ENCODE measurements at places on chromosomes 6 and 20.
A peak's percentile ranks its signal among the peaks of the same experiment; 100 is the strongest.

DNA sequence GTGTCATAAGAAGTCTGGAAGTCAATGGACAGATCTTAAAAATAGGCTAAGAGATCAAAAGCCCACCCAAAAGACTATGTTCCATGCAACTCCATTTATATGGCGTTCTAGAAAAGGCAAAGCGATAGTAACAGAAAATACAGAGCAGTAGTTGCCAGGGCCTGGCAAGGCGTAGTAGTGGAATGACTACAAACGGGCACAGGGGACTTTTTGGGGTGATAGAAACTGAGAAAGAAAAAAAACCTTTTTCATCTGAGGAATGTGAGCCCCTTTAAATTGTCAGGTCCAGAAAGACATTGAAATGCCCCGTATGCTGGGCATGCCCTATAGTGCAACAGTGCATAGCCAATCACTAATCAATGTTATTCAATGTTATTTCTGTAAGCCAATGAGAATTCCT, 47.2 kb upstream of the FAM50B start:
- no peak overlapping the region for H3K27ac ChIP-seq
- H3K36me3 ChIP-seq = no peaks in the 10 kb centered on the region
- no peaks in the 10 kb centered on the region for H3K27me3 ChIP-seq
- DNase-seq = no peak
- no peaks in the 10 kb centered on the region for H3K4me1 ChIP-seq

DNA sequence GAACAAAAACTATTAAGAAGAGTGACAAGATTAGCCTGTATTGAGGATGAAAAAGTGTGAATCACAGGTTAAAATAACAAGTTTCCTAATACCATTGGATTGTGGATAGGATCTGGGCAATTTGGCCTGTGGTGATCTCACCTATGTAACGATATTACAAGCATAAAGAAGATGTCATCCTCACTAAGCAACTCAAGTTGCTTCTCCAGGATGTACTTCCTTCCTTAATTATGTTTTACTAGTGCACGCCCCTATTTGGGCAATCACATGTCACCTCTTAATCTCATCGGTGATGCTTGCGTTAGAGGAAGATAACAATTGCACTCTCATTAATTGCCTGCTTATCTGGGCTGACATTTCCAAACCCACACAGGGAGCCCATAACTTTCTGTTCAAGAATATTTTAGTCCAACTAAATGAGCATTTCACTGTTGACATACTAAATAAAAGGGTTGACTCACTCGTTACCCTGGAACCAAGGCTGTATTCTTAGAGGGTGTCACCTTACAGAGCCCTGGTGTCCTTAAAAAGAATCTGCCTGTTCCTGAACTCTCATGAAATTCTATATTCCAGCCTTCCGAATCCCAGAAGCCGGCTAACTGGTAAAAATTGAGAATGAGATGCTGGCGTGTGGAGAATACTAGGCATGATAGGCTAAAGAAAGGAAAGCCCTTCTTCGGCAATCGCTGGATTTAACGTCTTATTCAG, 88.2 kb upstream of the ATXN1 start:
- no peaks in the 10 kb centered on the region for H3K4me1 ChIP-seq
- no peak overlapping the region for H3K4me3 ChIP-seq
- no peaks in the 10 kb centered on the region for H3K36me3 ChIP-seq
- DNase-seq = no peak
- H3K27me3 ChIP-seq = no peaks in the 10 kb centered on the region
- peak overlapping the region; percentile 51 for H3K27ac ChIP-seq

GRCh38 chr6:113125626-113126025, 731.5 kb upstream of the MARCKS start:
- no peak overlapping the region for H3K4me3 ChIP-seq
- no peak overlapping the region for H3K27ac ChIP-seq
- H3K4me1 ChIP-seq = no peaks in the 10 kb centered on the region
- H3K36me3 ChIP-seq = no peaks in the 10 kb centered on the region
- H3K27me3 ChIP-seq = no peaks in the 10 kb centered on the region
- DNase-seq = no peak

DNA sequence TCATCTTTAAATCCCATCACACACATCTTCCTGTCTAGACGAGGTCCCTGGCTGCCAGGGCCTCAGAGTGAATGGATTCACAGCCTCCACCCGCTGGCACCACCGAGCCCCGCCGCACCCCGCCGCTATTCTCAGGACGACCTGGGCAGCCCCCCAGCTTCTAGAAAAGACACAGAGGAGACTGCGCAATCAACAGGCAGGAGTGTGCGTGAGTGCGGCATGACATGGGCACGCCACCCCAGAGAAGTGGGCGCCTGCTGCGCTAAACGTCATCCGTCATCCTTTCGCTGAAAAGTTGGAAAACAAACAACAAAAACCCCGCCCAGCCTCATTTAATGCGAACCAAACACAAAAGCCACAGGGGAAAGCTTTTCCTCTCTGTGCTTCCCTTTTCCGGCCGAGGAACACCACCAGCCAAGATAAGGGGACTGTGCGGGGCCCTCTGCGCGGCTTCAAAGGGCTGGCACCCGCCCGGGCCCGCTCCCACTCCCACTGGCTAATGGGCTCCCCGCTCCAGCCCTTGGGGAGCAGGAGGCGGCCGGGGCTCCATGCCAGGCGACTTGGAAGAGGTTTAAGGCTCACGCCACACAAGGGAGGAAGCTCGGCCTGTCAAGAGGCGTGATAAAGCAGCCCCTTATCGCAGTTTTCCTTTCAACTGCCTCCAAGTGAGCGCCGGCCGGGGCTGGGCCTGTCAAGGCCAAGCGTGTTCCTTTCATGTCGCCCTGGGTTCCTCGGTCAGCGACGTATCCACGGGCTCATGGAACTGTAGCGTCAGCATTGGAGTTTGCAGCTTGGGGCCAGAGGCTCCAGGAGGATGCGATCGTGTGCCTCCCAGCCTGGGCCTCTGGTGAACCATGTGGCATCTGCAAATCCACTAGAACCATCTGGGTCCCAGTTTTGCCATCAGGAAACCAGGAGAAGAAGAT, 50.1 kb downstream of the NFATC2 start:
- no peaks in the 10 kb centered on the region for H3K27me3 ChIP-seq
- peak overlapping the region; percentile 62 for H3K27ac ChIP-seq
- H3K4me1 ChIP-seq = no peaks in the 10 kb centered on the region
- H3K4me3 ChIP-seq = peak overlapping the region; percentile 56
- H3K36me3 ChIP-seq = no peaks in the 10 kb centered on the region

GRCh38 chr6:32922083-32922482, 18.7 kb downstream of the HLA-DMB start:
- H3K4me3 ChIP-seq = no peak overlapping the region
- H3K4me1 ChIP-seq = no peaks in the 10 kb centered on the region
- no peaks in the 10 kb centered on the region for H3K36me3 ChIP-seq
- no peak for DNase-seq
- H3K27ac ChIP-seq = no peak overlapping the region

DNA sequence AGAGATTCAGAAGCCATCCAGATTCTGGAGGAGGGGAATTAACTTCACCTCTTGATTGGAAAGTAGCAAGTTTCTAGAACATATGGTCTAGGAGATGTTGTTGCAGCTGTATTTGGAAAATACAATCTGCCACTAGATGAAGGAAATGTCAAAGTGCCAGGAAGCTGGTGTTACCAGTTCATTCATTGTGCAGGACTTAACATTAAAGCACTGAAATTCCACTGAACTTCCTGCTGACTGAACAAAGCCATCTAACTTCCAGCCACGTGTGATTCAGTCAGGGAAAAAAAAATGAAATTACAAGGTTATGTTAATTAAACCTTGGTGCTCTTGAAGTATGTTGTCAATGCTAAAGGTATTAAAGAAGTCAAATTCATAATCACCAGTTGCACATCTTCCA, 321.5 kb upstream of the SASH1 start:
- H3K27ac ChIP-seq = no peak overlapping the region
- no peak overlapping the region for H3K4me3 ChIP-seq
- no peak for DNase-seq
- no peaks in the 10 kb centered on the region for H3K4me1 ChIP-seq

DNA sequence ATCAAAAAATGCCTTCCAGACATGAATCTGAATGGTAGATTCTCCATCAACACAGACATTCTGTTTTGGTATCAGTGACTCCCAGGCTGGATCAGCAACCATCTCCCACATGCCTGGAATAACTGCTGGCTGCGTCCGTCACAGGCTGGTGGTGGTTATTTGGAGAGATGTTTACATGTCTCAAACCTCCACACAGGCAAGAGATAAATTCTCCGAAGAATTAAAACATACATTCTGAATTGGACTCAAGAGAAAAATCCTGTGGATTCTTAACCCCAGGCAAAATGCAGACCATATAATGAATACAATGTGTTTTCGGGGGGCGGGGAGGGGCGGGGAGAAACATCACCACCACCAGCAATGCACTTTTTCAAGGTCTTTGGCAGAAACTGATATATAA, 108.2 kb downstream of the THBS2 start:
- H3K36me3 ChIP-seq = no peaks in the 10 kb centered on the region
- H3K27me3 ChIP-seq = no peaks in the 10 kb centered on the region
- peak overlapping the region; percentile 77 for H3K27ac ChIP-seq
- H3K4me1 ChIP-seq = no peaks in the 10 kb centered on the region

GRCh38 chr20:57660181-57660921, 40.1 kb upstream of the ZBP1 start:
- peak overlapping the region; percentile 8 for H3K27ac ChIP-seq
- no peaks in the 10 kb centered on the region for H3K27me3 ChIP-seq
- DNase-seq = no peak
- no peak overlapping the region for H3K4me3 ChIP-seq
- no peaks in the 10 kb centered on the region for H3K36me3 ChIP-seq

- H3K27ac ChIP-seq = no peak overlapping the region
- no peak for DNase-seq
- no peak overlapping the region for H3K4me3 ChIP-seq
- H3K36me3 ChIP-seq = no peaks in the 10 kb centered on the region
- H3K27me3 ChIP-seq = peaks cover 25% of the 10 kb centered on the region
These were observed 1.8 kb upstream of the BHLHE23 start for GRCh38 chr20:63008541-63009044.

DNA sequence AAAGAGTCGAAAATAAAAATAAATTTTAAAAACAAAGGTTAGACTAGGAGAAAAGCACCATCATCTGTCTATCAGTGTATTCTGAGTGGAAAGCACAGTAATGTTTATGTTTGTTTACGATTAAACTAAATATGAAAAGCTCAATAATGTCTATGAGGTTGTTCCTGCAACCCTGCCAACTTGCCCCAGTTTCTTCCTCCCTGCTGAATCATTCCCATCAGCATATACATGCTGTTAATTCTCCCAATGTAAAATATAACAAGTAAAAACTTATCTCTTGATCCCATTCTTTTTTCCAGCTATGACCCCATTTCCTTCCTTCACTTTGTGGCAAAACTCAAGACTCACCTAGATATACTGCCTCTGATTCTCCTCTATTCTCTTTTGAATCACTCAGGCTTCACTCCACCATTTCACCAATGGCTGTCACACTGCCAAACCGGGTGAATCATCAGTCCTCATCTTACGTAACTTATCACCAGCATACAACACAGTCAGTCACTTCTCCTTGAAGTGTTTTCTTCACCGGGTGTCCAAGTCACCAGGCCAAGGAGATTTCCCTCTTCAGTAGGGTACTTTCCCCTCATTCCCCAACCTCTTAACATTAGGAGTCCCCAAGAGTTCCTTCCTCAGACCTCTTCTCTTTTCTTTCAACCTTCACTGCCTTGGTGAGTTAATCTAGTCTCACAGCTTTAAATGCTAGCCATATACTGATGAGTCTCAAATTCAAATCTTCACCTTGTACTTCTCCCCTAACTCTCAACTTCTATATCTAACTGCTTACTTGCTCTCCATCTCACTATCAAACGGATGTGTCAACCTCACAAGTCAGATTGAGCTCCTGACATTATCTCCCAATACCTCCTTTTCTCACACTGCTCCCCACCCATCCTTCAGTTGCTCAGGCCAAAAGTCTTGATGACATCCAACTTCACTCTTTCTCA, 6.2 kb downstream of the TMEM242 start:
- H3K27ac ChIP-seq = peak overlapping the region; percentile 85
- H3K27me3 ChIP-seq = no peaks in the 10 kb centered on the region
- H3K36me3 ChIP-seq = no peaks in the 10 kb centered on the region
- H3K4me1 ChIP-seq = peaks cover 8% of the 10 kb centered on the region
- peak; percentile 81 for DNase-seq

- H3K36me3 ChIP-seq = no peaks in the 10 kb centered on the region
- H3K27ac ChIP-seq = no peak overlapping the region
- no peak overlapping the region for H3K4me3 ChIP-seq
- H3K27me3 ChIP-seq = no peaks in the 10 kb centered on the region
These were observed 27.4 kb upstream of the LRRN4 start for GRCh38 chr20:6081236-6081635.

GRCh38 chr20:38267296-38267695, 6.8 kb upstream of the KIAA1755 start:
- H3K4me3 ChIP-seq = no peak overlapping the region
- DNase-seq = no peak
- no peaks in the 10 kb centered on the region for H3K4me1 ChIP-seq
- no peaks in the 10 kb centered on the region for H3K36me3 ChIP-seq
- no peak overlapping the region for H3K27ac ChIP-seq

DNA sequence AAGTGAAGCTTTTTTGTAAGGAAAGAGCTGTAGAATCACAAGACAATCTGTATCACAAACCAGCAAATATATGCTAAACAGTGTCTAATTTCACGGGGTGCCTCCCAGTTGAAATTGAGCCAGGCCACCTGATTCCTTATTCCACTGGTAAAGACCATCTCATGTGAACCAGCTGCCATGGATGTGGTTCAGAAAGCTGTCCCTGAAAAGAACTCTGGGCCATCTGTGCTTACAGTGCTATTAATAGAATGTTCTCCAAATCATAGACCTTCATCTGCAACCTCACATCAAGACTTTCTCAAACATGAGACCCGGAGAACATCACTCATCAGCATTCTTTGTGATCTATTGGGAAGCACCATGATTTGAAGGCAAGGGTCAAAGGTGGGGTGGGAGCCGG, 89.7 kb downstream of the FBXO5 start:
- no peaks in the 10 kb centered on the region for H3K4me1 ChIP-seq
- H3K4me3 ChIP-seq = no peak overlapping the region
- H3K27ac ChIP-seq = no peak overlapping the region
- H3K27me3 ChIP-seq = no peaks in the 10 kb centered on the region
- DNase-seq = no peak
- H3K36me3 ChIP-seq = no peaks in the 10 kb centered on the region

- H3K4me1 ChIP-seq = no peaks in the 10 kb centered on the region
- no peaks in the 10 kb centered on the region for H3K36me3 ChIP-seq
- H3K27me3 ChIP-seq = no peaks in the 10 kb centered on the region
- peak; percentile 60 for DNase-seq
- peak overlapping the region; percentile 33 for H3K4me3 ChIP-seq
These were observed 54.1 kb downstream of the FGD2 start for GRCh38 chr6:37059344-37060194.
